ENCODE measurements at places on chromosomes 4 and X.

- DNase-seq: no peak
These were observed 298.7 kb upstream of the TENM3 start for GRCh38 chr4:181944527-181944926.

- DNase-seq: no peak
These were observed 70.8 kb downstream of the ARX start for GRCh38 chrX:24945009-24945408.

GRCh38 chr4:33160126-33160525 is 2440.0 kb downstream of the PCDH7 start:
- DNase-seq: peak; percentile 30

DNA sequence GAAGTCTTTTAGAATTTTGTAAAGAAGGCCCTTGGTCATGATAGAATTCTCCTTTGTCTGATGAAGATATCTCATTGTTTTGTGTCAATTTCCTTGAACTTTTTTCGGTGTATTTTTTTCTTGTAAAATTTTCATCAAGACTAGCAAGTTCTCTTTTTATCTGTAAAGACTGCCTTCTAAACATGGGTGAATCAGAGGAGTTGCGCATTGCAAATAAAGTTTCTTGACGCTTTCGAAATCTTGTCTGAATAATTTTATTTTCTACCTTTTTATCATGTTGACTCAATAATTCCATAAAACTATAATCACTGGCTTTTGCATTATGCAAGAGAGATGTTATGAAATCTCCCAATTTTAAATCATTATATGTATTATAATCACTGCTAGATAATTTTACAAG is 66.2 kb downstream of the NCAPG start:
- DNase-seq: no peak

- no peak for DNase-seq
These were observed 239.6 kb upstream of the TRAM1L1 start for GRCh38 chr4:117324851-117325491.

DNA sequence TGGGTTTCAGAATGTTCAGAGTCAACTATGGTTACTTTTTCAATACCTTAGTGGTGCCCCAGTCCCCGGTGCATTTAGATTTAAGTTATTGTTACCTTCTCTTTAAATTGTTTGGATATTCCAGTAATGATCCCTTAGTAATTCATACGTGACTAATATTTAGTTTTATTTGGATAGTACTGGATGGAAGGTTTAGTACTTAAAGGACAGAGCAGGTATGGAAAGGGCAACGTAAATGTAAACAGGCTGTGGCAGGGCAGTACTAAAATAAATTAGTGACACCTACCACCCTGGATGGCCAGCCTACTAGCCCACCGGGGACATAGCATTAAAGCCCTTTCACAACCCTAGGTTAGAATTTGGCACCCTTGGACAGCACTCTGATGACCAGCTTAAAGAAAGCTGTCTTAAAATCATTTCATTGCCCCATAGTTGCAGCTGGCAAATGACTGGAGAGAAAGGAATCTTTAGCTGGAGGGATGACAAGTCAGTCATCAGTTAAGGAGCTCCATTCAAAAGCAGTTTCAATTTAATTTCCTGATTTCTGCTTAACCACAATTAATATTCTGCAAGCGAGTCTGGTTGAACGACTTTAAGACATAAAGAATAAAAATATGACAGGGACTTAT is 16.4 kb downstream of the PLP1 start:
- no peak for DNase-seq

DNA sequence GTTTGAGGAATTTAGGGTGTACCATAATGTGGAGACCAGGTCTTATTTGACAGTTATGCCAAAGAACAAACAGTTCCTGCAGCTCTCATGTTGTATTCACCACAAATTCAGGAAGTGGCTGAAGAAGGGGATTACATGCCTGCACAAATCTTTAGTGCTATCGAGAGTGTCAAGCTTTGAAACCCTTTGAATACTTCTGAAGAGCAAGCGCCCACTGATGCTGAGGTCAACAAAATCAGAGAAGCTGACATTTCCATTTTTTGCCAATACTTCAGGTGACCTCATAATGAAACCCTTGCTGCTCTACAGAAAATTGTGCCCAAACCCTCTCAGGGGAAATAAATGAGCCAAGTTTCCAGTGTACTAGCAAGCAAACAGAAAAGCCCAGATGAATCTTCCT is 28.4 kb downstream of the PAK3 start:
- no peak for DNase-seq

DNA sequence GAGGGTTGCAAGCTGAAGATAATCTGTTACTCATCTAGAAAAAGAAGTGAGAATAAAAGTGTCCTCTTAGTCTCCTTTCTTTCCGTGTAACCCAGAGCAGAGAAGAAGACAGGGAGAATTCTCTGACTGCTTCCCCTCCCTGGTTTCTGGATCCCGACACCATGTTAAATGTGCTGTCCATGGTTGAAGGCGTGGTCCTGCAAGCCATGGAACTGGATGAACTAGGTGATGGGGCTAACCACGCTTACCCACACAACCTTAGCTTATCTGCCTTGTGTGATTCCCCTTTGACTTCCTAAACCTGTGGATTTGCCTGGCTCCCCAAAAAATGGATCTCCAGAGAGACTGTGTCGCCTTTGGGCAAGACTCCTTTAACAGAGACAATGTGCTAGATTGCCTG is 907.6 kb downstream of the FSTL5 start:
- no peak for DNase-seq

- DNase-seq: no peak
These were observed 103.0 kb downstream of the AFF1 start for GRCh38 chr4:87037671-87038334.

DNA sequence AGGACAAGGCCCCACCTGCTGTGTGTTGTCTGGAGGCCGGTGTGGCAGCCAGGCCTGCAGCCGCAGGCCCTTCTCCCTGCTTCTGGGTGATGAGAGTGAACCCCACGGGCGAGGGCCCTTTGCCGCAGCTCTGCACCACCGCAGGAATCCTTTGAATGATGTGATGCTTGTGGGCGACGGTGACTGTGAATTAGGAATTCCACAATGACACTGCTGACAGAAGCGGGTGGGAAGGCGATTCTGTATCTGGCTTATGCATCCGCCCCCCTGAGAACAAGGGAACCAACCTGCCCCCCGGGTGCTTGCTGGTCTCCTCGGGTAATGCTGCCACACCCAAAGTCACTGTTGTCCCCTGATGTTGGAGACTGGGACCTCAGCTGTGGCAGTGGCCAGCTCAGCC is 19.5 kb upstream of the MAN2B2 start:
- no peak for DNase-seq

- no peak for DNase-seq
These were observed 37.9 kb upstream of the STOX2 start for GRCh38 chr4:183867247-183867646.

DNA sequence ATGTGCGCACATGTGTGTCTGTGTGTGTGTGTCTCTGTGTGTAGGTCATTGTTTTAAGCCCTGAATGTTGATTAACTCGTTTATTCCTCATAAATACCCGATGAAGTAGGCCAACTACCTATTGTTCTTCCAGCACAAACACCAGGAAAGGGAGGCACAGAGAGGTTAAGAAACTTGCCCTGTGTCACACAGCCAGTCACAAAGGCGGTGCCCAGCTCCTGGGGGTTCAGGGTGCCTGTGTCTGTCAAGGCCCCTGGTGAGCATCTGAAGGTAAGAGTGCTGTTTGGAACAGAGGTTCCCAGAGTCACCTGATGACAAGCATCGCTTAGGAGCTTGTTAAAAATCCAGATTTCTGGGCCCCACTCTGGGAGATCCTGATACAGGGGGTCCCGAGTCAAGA is 18.0 kb upstream of the SH3TC1 start:
- DNase-seq: no peak

GRCh38 chr4:26257850-26258249 is 63.0 kb upstream of the RBPJ start:
- no peak for DNase-seq

DNA sequence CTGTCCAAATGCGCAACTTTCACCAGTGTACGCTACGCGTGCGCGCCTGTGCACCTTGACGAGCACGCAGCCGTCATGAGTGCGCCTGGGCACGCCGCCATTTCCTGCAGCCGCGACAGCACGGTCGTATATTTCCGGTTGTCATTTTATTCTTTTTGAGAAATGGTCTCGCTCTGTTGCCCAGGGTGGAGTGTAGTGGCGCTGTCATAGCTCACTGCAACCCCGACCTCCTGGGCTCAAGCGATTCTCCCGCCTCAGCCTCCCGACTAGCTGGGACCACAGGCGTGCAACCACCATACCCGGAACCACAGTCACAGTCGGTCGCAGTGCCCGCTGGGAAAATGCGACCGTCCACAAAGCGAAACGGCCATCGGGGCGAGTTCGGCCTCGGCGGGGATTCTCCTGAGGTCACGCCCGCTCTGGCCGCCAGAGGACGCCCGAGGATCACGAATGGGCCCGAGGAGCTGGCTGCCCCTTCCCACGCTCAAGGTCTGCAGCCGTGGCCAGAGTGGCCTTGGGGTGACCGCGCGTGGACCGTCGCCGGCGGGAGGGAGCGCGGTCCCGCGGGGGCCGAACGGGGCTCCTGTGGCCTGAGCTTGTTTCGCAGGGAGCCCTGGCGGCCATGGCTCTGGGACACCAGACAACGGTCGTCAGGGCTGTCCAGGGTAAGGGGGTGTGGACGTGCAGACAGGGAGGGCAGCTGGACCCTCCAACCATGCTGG is 23.7 kb upstream of the PNMA3 start:
- no peak for DNase-seq

DNA sequence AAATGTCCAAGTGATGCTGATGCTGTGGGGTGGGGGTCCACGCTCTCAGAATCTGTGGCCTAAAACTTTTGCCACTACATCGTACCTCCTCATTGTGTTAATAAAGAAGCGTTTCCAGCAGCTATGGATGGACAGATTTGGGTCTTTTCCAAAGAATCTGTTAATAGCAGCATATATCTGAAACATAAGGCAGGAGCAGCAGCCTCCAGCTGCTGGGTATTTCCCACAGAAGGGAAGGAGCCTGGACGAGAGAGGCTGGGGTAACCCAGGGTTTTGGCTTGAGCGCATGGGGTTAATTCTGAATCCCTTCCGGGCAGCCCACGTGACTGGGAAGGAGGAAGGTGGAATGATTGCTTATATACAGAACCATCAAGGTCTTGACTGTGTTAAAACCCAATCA is 332.4 kb downstream of the BCOR start:
- DNase-seq: no peak

- no peak for DNase-seq
These were observed 124.2 kb downstream of the BANK1 start for GRCh38 chr4:101914761-101915160.

GRCh38 chr4:53605783-53606182 is 14.5 kb upstream of the LNX1 start:
- no peak for DNase-seq

DNA sequence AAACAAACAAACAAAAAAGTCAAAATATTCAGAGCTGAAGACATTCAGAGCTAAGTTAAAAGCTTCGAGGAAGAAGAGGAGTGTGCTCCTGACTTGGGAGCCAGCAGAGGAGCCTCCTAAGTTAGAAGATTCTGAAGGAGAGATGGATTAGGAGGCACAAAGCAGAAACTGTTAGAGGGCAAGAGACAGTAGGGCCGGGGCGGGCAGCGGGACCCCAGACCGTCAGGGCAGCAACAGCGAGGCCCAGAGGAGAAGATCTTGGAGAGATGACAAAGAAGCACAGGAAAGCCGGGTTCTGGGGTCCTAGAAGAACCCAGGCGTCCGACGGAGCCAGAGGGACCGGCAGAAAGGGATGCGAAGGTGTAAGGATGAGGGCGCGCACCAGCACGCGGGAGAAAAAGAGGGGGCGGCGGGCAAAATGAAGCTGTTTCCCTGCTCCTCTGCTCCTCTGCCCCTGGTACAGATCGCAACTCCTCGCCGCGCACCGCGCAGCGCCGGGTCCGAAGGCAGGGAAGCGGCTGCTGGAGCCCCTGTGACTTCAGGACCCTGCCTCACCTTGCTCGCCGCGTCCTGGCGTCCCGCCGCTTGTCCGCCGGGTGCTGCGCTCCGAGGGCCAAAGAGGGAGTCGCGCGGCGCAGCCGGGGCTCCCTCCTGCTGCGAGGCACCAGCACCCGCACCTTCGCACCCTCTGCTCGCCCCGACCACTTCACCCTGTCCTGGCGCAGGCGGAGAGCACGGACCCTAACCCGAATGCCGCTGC is 477 bp downstream of the KLHL13 start:
- DNase-seq: no peak

DNA sequence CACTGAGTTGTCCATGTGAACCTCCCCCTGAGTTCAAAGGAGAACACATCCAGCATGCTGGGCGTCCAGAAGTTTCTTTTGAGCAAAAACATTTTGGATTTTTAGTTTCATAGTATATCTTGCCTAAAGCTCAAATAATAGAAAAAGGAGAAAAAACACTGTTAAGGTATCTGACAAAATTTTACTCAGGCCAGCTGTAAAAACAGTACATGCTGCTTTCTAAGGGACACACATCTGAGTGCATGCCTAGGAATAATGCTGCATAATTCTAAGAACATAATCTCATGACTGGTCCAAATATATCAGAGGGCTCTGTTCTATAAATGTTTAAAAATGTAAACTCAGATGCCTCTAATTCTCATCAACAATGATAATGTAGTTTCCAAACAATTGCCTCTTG is 561.3 kb upstream of the INTU start:
- DNase-seq: no peak

DNA sequence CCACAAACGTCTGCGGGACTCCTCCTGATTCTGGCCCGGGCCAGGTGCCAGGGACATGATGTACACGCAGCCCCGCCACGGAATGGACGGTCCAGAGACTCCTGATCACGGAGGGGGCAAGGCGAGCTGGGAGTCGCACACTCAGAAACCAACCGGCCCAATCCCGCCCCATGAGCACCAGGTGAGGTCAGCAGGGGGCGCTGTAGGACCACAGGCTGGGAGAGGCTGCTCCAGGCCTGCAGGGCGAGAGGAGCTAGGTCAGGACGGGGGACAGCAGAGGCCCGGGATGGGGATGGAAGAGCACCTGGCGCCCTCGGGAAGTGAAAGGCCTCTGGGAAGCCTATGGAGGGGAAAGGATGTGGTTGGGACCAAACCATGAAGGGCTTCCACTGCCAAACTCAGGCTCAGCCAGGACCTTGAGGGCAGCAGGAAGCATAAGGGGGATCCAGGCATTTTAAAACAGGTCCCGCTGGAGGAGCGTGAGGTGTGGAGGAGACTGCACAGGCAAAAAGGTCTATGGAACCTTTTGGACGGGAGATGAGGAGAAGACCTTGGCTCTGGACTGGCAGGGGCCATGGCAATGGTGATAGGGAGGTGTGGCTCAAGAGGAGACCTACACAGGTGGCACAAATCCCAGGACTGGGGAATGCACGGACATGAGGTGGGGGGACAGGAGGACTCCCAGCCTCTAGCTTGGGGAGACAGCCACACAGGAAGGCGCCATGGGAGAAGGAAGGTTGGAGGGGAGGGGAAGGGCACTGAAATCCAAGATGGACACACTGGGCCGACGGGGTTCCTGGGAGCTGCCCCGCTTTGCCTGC is 79.2 kb downstream of the MTMR1 start:
- peak; percentile 22 for DNase-seq
